Spleen (tissue), 13 donors: ENCODE measurements at places on chromosomes 1 and 21.

DNA sequence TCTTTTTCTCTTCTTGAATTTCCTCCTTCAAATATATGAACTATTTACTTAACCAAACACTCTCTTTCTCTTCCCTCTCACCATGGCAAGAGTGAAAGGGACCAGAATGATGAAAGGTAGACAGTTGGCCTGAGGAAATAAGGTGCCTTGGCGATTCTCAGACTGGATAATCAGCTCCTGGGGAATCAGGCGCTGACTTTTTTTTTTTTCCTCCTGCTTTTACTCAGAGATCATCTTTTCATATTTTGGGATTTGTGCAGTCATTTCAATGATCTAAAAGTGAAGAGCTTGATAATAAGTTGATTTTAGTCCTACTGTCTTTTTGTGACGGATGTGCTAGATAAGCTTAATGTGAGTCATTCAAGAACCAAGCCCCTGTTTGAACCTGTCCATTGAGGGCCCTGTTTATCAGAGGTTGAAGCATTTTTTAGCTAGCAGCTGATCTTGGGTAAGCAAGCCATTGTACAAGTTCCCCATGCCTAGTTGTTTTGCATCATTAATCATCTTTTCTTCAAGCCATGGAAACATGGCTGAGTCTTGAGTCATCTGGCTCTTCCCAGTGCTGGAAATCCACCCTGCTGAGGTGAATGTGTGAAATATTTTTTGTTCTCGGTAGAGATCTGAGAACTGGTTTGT lies 40.8 kb downstream of the ITSN1 start:
- no peak for DNase-seq

DNA sequence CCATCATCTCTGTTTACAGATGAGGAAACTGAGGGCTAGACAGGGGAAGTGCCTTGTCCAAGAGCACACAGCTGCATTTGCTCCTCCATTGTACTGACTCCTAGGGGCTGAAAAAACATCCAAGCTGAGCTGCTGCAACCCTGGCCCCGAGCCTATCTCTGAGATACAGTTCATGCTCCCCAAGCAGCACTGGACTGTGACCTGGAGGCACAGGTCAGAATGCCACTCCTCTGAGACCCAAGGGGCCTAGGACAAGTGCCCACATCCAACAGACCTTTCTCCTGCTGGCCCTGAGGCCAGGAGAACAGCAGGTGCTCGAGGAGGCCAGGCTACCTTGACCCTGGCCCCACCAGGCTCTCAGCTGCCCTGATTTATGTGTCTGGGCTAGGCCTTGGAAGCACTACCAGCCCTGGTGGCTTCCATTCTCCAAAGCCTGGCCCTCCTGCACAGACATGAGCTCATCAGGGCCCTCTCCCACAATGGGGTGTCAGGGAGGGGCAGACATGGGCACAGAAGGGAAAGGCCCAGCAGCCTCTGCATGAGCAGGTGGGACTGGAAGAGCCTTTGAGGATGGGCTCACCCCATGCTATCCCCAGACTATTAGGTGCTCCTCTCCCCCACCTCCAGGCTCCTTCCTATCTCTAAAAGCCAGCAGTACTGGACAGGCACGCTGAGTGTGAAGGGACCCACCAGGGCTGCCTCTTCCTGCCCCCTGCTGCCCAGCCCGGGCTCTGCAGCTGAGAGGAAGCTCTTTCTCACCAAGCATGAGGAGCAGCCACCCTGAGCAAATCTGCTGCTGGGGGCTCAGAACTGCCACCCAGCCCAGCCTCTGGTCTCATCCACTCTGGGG lies 18.8 kb downstream of the ADGRB2 start:
- DNase-seq, result no peak

DNA sequence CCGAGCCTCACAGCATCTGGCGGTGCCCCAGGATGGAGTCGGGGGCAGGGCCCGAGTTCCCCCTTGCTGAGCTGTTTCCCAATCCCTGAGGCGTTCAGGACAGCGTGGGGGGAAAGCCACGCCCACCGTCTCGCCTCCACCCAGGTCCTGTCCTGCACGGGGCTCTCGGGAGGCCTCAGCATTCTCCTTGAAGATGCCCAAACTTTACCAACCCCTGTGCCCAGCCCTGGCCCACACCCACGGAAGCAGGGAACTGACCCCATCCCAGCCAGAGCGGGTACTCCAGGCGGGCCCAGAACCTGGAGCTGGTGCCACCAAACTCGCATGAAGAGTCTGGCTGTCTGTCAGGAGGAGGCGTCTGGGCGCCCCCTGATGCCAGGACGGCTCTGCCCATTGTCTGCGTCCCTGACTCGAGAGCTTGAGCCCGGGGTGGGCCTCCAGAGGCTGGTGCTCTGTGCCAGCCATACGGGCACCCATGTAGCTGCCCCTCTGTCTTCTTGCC lies 35.3 kb upstream of the POFUT2 start:
- peak; percentile 66 for DNase-seq

DNA sequence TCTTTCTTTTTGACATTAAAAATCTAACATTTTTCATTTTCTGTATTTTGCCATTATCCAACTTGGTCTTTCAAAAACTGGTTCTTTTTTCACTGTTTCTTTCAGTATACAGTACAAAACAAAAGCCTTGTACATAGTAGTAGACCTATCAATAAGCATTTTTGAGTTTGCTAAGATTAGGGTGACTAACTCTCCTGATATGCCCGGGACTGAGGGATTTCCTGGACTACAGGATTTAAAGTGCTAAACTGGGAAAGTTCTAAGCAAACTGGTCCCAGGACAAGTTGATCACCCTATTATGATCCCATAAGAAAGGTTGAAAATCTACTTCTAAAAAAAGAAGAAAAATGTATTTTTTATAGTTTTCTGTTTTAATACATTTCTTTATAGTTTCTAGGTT lies 120.9 kb downstream of the USP25 start:
- no peak for DNase-seq

- no peak for DNase-seq
These were observed 65.1 kb downstream of the DDR2 start for GRCh38 chr1:162697140-162697895.

DNA sequence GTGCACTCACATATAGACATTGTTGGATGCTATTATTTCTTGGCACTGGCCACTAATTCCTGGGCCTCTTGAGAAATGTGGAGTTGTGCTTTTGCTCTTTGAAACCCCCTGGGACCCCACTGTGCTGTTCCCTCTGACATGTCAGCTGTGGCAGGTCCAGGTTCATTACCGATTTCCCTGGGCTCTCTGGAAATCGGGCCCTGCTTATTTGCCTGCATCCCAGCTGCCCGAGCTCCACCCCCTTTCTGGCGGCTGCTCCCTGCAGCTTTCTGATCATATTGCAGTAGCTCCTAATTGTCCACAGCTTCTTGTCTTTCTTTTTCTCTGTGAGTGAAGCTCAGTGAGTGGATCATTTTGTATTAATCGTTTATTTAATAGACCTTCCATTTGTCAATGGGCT lies 183.7 kb upstream of the FAM78B start:
- DNase-seq, result no peak

GRCh38 chr1:163048869-163049268 lies 20.3 kb upstream of the RGS4 start:
- no peak for DNase-seq

- no peak for DNase-seq
These were observed 93.5 kb downstream of the NAV1 start for GRCh38 chr1:201632364-201632952.

- no peak for DNase-seq
These were observed 16.9 kb upstream of the POGK start for GRCh38 chr1:166822385-166822784.

- no peak for DNase-seq
These were observed 40.4 kb upstream of the GJA5 start for GRCh38 chr1:147800804-147801203.

DNA sequence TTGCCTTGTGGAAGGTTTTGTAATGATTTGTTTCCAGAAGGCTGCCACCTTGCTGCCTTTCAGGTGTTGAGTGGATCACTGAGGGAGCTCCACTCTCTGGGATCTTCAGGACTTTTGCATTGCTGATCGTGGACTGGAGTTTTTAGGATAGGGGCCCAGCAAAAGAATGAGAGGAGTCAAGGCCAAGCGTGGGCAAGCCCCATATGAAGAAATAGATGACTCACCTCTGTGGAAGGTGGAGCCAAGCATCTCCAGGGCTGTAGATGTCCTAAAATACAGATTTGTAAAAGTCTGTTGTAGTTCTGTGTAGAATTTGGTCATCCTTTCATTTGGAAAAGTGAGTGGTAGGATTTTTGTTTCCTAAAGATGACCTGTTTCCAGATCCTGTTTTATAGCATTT lies 67.0 kb downstream of the ST3GAL3 start:
- no peak for DNase-seq

GRCh38 chr1:116911188-116911553 lies 1.5 kb downstream of the PTGFRN start:
- no peak for DNase-seq

DNA sequence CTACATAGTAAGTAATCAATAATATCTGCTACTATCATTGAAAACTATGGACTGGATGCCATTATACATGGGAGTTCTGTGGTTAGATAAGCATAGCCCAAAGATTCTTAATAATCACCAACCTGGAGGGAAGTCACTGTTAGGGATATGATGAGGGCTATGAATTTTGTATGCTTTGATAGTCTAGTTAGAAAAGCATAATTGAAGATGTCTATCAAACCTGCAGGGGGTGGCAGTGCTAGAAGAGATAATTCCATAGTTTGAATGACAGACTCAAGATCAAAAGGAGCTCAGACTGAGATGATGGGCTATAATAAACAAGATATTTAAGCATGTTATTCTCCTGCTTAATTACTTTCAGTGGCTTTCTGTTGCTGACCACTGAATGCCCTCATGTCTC lies 15.4 kb upstream of the COA6 start:
- DNase-seq, result no peak

- no peak for DNase-seq
These were observed 33.5 kb downstream of the XCL1 start for GRCh38 chr1:168609741-168610510.

DNA sequence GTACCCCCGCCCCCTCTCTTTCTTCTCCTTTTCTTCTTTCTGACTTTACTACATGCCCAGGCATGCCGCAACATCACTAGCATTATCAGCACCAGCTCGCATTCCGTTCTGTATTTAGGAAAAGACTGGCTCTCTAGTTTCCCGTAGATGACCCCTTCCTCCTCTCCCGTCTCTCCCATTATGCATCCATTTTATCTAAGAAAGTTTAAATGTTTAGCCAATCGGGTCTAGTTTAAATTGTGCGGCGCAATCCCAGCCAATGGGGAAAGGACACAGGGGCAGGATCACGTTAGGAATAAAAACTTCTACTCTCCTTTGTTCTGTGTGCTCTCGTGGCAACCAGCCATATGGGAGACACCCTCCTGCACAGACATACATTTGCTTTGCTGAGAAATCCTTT lies 2.3 kb upstream of the KRTAP10-7 start:
- DNase-seq, result no peak

DNA sequence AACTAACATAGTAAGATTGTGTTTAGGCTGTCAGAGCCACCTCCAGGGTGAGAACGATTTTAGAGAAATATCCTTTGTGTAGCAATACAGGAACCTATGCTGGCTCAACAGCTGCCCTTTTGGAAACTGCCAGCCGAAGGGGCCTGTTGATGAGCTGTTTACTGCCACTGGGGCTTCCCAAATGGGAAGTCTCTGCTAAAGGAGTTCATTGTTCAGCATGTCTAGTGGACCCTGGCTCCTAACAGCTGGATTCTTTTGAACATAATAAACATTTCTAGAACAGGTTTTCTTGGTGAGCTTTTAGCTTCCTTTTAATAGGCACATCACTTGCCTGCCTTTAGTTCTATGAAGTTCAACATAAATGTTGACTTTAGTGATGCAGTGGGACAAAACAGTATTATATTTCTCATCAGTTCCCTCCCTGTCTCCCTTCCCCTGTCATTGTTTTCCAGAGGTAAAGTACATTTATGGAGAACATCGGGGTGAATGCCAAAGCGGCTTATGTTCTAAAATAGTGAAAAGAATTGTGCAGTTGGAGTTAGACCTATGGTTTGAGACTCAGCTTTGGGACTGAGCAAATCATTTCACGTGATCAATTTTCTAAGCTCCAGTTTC lies 57.4 kb downstream of the UCK2 start:
- no peak for DNase-seq

- DNase-seq, result no peak
These were observed 7.0 kb upstream of the TRIT1 start for GRCh38 chr1:39890273-39890672.
